GM23338 (cell line): ENCODE measurements at places on chromosomes 5 and 9. TPM values are rescaled to one million over a fixed set of nuclear protein-coding genes. Genes with fewer than 3 reads are reported as not detected.
A peak's percentile ranks its signal among the peaks of the same experiment; 100 is the strongest.

- DNase-seq = no peak
These were observed 176.4 kb upstream of the PLCXD3 start for GRCh38 chr5:41686767-41687166.

The TNFSF8 gene
- not detected in 2 replicates for total RNA-seq

DNA sequence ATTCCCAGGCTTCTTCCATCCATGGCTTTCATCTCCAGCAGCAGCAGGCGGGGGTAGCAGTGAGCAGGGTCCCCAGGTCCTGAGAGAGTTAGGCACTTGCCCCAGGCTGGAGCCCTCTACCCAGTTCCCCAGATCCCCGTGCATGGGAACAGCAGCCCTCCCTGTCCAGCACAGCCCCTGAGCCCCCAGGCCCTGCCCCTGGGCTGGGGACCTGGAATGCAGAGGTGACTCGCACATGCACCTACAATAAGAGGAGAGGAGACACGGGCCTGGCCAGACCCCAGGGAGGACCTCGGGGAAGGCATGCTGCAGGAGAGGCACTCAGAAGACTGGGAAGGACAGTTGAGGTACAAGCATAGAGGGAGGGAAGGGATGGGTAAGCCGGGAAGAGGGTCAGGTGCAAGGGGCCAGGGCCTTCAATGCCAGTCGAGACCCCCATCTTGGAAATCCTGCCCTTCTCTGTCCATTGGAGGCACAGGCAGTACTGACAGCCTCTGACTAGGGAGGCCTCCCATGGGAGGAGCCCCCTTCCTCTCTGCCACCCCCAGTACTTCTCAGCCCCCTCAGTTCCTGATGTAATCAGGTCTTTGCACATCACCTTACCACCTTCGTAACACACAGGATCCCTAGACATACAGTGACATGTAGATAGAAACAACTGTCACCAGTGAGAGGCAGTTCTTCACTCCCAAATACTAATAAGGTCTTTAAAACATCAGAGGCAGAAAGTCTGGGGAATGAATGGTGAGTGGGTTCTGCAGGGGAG is 135.3 kb upstream of the LMX1B start:
- DNase-seq = no peak

The PRXL2C gene
- total RNA-seq = 5.2 and 7.8 TPM in 2 replicates

GRCh38 chr9:128124451-128124850 is 3.1 kb downstream of the PTGES2 start:
- DNase-seq = no peak

The MYOT gene
- total RNA-seq = not detected in 2 replicates

The STX17 gene
- 16.3 and 24.2 TPM in 2 replicates for total RNA-seq

- no peak for DNase-seq
These were observed 67.1 kb upstream of the ASS1 start for GRCh38 chr9:130377612-130378011.

GRCh38 chr5:91302305-91302704 is 80.8 kb downstream of the ARRDC3 start:
- peak; percentile 43 for DNase-seq

- no peak for DNase-seq
These were observed 134.4 kb downstream of the MRPL36 start for GRCh38 chr5:1665231-1665630.

The STKLD1 gene
- not detected in 2 replicates for total RNA-seq

The C5orf34 gene
- 11.8 and 15.3 TPM in 2 replicates for total RNA-seq

GRCh38 chr5:15850939-15851341 is 328.7 kb downstream of the MARCHF11 start:
- DNase-seq = no peak

DNA sequence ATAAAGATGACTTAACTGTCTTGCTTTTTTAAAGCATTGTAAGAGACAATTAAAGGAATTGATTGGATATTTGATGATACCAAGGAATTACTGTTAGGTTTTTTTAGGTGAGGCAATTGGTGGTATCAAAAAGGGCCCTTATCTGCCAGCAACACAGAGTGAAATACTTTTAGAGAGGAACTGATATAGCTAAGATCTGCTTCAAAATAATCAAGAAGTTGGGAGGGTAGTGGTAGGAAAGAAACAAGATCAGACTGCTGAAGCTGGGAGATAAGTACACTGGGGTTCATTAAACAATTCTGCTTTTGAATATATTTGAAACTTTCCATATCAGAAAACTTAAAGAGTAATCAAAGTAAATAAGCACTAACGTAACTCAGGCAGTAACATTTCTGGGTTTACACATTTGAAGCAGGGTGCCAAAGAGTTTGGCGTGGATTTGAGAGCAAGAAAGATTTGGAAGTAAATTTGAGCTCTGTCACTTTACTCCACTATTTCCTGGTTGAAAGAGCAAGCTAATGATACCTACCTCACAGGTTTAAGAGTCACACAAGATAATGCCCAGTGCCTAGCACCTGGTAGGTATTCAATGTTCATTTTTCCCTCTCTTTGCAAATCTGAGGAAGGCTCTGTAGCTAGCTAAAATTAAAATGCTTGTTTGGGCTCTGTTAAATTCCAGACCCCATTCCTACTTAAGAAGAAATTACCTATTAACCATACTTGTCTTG is 6.9 kb downstream of the ERMP1 start:
- no peak for DNase-seq

The FBP1 gene
- 2.5 and 3.3 TPM in 2 replicates for total RNA-seq

- no peak for DNase-seq
These were observed 227.1 kb downstream of the ARL15 start for GRCh38 chr5:54083245-54083644.

The ADAMTS2 gene
- total RNA-seq = 6.4 and 8.1 TPM in 2 replicates

- DNase-seq = no peak
These were observed 27.5 kb upstream of the NCS1 start for GRCh38 chr9:130144703-130145102.

DNA sequence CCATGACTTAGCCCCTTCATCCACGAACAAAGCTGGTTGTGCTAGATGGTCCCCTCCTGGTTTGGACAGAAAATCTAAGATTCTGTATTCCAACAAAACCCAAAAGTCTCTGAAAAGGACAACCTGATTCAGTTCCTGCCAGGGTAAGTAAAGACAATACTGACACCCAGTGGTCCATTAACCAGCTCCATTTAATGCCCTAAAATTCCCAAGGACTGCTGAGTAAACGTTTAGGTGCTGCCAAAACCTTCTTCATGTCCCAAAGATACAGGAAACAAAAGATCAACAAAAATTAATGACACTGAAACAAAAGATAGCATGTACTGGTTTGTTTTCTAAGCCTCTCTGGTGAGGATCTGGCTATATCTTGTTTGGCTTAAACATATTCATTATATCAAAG is 25.3 kb upstream of the PPP1R2B start:
- peak; percentile 81 for DNase-seq

The BTNL3 gene
- not detected in 2 replicates for total RNA-seq

DNA sequence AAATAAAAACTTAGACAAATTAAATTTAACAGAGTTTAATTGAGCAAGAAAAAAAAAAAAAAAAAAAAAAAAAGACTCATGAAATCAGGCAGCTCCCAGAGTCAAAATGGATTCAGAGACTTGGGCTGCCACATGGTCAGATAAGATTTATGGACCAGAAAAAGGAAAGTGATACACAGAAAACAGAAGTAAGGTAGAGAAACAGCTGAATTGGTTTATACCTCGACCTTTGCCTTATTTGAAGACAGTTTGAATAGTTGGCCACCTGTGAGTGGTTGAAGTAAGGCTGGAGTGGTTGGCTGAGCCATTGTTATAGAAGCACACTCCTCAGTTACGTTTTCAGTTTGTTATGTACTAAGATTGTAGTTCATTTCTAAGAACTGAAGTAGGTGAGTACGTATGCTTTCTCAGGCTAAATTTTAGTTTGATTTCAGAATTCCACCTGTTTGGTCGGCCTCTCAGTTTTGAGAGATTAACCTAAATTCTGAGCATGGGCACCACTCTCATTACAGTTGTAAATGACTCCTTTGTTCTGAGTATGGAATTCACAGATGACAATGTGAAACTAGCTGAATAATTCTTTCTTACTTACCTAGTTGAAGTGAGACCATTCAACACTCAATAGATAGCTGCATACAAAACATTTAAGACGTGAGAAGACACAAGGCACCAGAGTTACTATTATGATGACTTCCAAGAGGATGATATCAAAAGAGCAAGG is 149.0 kb downstream of the AOPEP start:
- DNase-seq = no peak

GRCh38 chr5:109161914-109162683 is 247.7 kb downstream of the PJA2 start:
- DNase-seq = no peak

DNA sequence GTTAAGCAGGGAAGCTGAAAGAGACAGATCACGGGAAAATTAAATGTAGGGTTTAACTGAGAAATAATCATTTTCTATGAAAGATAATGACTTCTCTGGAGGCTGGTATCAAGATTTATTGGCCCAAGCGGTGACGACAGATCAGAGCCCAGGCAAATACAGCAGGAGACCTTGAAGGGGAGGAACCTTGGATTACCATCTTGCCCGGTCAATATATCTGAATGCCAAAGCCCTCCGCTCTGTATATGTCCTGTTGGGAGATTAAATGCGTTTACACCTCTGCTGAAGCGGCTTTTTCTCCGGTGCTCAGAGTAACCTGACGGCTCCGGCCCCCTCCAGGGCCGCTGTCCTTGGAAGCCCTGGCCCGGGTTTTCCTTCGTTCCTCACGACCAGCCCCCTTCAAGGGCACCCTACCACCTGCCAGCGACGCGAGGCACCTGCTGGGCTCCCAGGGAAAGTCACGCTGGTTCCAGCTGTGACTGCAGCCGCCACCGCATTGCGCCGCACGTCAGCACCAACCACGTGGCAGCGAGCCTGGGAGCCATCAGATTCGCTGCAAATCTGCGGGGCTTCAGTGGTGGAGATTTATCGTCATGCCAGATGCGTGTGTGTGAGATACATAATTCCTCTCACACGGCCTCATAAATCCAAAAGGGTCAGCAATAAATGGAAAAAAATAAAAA is 4.4 kb upstream of the QSOX2 start:
- no peak for DNase-seq

DNA sequence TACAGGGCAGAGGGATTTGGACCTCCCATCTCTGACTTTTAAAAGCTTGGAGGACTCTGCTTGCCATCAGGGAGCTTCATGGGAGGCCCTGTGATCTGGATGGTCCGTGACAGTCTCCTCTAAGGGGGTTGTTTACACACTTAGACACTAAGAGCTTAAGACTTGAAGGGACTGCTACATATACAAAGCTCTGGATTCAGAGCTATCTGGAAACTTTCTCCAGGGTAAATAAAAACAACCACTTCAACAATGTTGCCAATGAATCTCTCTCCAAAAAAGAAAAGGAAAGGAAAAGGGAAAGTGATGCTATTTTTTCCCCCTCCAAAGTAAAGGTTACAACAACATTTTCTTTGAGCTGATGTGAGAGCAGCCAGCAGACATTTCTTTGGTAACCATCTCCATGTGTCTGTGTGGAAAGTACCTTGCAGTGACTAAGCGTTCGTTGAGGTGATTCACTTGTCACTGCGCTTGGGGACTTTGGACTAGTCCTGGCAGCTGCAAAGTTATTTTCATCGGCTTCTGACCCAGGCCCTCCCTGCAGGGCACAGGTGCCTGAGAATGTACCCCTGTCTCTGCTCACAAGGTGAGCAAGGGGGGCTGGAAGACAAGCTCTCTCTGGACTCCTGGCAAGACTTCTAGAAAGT is 262.1 kb upstream of the KLF4 start:
- peak; percentile 4 for DNase-seq

The PCDHGA2 gene
- total RNA-seq = 0.82 and 1.0 TPM in 2 replicates

DNA sequence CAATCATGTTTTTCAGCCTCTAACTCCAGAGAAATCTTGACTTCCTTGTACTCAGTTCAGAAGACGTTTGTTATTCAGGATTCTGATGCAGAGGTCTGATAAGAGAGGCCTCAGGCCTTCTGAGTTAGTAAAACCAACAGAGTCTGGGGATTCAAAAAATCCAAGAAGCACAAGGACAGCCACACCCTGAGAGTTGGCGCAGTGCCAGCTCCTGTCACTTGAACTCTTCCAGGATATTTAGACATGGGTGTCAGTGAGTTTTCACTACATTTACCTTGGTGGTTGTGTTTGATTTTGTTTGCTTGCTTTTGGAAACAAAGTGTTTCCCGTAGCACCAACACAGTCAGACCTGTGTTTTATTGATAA is 41.6 kb upstream of the PDE8B start:
- no peak for DNase-seq

GRCh38 chr5:77367741-77368140 is 124.4 kb downstream of the WDR41 start:
- DNase-seq = no peak

The CLTA gene
- total RNA-seq = 259 and 288 TPM in 2 replicates

GRCh38 chr5:110099572-110099971 is 409.8 kb downstream of the MAN2A1 start:
- DNase-seq = no peak

GRCh38 chr9:112750764-112751055 is 150 bp downstream of the SNX30 start:
- DNase-seq = no peak
